Cerebellar nuclear complex (tissue), 1 donor: ENCODE measurements at places on chromosomes 7 and 10.

- no peak for DNase-seq
Observed at GRCh38 chr10:79385804-79386531, 38.7 kb downstream of the PPIF start.

DNA sequence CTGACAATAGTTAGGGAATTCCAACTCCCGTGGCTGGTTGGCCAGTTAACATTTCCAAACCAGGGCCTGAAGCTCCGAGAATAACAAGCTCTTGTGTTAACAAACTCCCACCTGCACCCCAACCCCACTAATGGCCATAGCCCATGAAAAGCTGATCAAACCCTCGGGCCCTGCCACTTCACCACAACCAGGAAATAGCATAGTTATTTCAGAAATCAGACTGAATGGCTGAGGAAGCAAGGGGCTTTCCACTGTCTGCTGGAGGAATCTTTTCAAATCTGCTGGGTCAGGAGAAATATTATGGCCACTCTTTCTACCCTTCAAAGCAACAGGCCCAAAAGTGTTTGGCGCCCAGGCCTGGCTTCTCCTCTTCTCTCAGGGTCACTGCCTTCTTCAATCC lies 145.6 kb downstream of the GLCCI1 start:
- no peak for DNase-seq

DNA sequence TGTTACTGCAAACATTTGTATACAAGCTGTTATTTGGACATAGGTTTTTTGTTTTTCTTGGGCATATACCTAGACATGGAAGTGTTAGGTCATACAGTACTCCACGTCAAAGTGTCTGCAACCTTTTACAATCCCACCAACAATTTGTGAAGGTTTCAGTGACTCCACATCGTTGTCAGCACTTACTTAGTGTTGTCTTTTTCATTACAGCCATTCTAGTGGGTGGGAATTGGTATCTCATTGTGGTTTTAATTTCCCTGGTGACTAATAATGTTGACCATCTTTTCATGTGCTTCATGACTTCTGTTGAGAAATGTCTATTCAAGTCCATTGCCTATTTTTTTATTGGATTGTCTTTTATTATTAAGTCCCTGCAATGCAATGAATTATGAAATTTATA lies 95.0 kb downstream of the UBE3C start:
- DNase-seq: no peak

DNA sequence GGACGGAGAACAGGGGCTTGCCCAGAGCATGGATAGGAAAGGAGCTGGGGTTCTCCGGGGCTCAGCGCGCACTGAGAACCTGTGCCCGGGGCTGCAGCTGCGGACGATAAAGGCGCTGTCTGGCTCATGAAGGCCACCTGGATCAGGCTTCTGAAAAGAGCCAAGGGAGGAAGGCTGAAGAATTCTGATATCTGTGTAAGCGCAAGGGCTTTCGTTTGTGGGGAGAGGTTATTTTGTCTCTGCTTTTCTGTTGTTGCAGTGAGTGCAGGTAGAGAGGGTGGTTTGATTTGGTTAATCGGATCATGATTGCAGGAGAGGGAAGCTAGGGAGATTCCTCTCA lies 250.5 kb downstream of the NSUN6 start:
- no peak for DNase-seq

GRCh38 chr10:86969421-86970041 lies 1.2 kb downstream of the ADIRF start:
- no peak for DNase-seq

GRCh38 chr10:29651767-29652166 lies 17.0 kb upstream of the SVIL start:
- no peak for DNase-seq

DNA sequence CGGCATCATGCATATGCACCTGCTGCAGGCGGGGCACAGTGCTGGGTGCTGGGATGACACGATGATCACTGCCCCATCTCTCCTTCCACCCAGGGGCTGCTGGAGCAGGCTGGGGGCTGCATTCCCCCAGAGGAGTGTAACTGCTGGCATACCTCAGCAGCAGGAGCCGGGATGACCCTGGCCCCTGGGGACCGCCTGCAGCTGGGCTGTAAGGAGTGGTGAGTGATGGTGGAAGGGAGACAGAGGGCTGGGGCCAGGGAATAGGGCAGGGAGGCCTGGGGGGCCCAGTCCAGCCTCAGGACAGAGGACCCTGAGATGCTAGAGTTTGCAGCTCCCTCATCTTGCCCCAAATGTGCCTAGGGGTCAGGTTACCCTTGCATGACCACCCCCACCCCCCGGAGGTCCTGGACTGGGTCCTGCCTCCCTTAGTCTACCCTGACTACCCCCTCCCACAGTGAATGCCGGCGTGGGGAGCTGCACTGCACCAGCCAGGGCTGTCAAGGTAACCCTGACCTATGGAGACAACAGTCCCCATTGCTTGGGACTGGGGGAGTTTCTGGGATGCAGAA lies 14.5 kb upstream of the ZNF862 start:
- DNase-seq: no peak

DNA sequence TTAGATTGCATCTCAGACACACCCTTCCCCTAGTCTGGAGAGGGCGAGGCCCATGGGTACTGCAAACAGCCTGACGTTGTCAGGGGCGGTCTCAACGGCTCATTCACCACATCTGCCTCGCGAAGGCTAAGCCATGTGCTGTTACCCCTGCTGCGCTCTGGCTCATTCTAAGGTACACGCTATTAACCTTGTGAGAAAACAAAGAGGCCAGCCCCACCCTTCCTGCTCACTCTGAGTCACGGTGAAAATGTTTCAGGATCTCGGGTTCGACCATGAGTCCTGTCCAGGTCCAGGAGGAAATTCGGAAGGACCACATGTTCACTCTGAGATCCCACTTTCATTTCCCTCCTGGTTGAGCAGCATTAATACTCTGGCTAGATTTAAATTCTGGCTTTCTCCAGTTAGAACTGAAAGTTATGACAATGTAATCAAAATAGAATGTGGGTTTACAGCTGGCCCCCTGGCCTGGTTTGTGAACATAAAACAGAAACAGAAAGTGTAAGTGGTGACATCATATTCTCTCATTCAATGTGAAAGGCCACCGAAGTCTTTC lies 55.2 kb downstream of the EGFR start:
- no peak for DNase-seq

DNA sequence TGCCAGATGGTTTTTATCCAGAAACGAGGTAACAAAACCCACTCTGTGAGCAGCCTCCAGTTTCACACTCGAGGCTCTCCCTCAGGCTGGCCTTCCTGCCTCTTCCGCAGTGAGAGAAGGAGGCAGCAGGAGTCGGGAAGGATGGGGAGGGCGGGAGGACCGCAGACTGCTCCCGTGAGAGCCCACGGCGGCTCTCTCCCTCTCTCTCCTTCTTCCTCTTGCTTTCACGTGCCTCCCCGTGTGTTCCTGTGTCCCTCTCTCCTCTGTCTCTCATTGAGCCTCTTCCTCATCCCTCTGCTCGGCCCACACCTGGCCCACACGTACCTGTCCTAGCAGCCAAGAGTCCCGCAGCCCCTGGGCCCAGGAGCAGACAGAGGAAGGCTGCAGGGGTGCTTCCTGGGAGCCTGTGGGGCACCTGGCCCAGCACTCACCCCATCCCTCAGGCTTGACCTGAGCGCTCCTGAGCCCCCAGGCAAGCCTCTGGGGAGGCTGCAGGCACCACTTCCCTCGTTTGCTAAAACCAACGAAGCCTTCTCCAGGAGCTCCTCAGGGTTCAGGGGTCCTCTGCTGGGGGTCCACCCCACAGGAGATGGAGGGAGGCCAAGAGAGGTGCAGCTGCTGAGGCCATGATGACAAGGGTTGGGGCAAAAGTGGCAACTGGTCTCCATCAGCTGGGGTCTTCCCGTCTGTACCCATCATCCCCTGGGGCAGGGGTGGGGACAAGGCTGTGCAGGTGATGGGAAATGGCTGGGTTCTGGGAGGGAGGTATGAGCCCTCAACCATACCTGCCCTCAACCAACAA lies 13.6 kb downstream of the SPOCK2 start:
- DNase-seq: no peak

- no peak for DNase-seq
Observed at GRCh38 chr7:150867605-150868004, 15.3 kb downstream of the AOC1 start.

DNA sequence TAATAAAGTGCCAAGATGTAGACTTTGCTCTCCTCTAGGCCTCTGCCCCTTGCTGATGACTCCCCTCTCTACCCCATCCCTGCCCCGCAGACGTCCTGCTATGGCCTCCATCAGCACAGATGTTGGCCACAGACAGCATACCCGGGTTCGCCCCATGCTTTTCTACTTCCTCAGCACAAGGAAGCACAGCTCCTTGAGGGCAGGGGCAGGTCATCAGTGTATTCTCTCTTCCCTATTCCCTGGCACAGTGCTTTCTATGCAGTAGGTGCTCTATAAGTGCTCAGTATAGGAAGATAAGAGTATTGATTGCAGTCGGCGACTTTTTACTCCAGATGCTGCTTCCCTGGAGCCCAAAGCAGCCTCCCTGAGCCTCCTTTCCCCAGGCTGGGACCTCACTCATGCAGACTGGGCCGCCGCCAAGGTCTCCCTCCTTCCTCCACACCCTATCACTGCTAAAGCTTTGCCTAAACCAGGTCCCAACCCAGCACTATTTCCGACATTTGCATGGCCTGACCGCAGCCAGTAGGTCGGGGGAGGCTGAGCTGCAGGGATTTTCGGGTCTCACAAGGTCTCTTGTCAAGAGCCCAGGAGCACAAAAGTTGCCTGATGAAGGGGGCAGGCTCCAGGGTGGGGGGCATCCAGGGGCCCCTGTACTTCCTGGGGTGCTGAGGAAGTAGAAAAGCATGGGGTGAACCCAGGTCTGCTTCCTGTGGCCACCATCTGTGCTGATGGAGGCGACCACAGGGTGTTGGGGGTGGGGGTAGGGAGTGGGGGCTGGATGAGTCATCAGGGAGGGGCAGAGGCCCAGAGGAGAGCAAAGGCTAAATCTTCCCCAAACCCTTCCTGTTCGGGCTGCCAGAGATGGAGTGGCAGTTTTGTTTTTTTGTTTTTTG lies 8.0 kb downstream of the CALHM3 start:
- DNase-seq: no peak

DNA sequence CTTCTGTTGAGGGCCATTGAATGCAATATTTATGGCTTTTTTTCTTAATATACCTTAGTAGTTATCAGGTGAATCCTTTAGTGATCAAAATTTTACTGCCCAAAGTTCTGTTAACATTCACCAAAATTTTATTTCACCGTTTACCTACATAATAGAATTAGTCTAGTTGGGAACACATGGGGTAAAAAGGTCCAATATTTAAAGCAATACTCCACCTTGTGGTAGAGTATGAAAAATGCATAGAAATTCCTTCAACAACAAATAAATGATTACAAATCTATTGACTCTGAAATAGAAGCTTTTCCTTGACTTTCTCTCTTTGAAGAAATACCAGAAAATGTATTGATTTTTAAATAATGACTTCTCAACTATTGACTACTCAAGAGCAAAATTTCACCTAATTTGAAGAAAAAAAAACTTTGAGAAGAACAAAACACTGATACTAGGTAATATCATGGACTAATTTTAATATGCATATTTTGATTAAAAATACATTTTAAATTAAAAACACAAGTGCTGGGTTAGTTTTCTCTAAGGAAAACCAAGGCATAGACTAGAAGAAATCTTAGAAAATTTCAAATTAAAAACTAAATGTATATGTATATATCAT lies 43.3 kb downstream of the POLR1F start:
- DNase-seq: no peak

DNA sequence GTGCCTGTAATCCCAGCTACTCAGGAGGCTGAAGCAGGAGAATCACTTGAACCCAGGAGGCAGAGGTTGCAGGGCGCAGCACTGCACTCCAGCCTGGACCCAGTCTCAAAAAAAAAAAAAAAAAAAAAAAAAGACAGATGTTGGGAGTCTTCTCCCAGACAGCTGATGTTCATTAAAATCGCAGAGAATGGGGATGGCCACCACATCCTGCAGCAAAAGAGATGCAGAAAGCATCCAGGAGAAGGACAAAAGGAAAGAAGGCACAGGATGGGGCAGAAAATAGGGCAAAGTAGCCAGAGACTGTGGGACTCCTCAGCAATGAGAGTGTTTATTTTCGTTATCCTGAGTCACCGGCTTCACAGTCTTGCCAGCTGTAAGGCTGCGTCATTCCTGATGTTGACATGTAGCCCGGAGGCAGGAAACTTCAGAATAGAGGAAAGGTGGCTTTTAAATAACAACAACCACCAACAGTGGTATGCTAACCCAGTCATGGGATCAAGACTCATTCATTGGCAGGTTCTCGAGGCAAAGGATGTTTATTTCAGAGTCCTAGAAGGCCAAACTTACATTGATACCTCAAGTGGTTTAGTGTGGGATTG lies 149.5 kb upstream of the SVIL start:
- DNase-seq: no peak

DNA sequence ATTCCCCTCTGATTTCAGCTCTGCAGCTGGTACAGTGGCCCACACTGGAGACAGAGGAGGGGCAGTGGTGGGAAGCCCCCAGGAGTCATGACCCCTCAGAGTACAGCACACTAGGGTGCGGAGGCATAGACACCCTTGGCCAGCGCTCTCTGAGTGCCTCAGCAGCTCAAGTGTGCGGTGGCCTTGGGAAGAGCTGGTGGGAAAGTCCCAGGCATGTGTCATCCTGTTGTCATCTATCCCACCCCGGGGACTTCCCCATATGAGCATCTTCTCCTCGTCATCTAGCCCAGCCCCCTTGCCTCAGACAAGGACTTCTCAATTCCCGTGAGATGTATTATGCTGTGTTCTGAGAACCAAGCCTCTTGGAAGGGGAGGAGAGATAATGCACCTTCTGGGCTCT lies 15.6 kb upstream of the PPIF start:
- DNase-seq: no peak

DNA sequence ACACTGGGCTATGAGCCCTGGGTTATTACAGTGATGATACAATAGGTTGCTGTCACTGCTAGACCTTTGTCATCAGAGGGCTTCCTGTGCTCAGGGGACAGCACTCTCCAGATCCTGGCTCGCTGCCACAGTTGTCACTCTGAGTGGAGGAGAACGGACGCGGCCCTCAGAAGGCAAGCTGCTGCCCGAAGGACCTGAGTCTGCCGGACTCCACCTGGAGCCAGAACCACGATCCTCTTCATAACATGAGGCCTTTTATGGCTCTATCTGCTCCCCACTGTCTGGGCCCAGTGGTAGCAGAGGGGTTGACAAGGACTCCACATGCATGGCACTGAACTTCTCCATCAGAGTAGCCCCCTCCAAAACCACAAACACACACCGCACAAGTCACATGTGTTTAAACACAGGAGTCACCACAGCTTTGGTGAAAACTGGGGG lies 94.7 kb upstream of the EFCAB10 start:
- no peak for DNase-seq

GRCh38 chr7:66905689-66906088 lies 15.3 kb upstream of the TMEM248 start:
- DNase-seq: no peak

GRCh38 chr7:30348083-30348560 lies 63.7 kb downstream of the ZNRF2 start:
- DNase-seq: no peak

GRCh38 chr10:14815681-14816080 lies 22.2 kb downstream of the CDNF start:
- DNase-seq: no peak

DNA sequence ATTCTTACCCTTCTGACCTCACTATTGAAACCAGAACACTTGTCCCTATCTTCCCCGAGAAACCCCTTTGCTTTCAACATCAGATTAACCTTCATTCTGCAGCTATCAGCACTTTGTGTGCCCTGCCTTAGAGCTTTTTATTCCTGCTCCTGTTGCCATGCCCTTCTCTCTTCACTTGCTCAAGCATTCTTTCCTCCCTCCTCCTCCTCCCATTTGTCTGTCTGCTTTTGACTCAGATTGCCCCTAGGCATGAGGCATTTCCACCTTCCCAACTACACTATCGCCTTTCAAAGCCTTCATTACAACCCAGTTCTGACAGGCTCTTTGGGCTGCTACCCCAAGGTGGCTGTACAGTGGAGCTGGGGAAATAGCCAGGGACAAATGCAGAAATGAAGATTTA lies 143.3 kb downstream of the SLC25A13 start:
- no peak for DNase-seq
